ENCODE measurements at places on chromosomes 11 and 22.

GRCh38 chr11:1140642-1141490, 16.9 kb upstream of the MUC5AC start:
- no peak for DNase-seq

DNA sequence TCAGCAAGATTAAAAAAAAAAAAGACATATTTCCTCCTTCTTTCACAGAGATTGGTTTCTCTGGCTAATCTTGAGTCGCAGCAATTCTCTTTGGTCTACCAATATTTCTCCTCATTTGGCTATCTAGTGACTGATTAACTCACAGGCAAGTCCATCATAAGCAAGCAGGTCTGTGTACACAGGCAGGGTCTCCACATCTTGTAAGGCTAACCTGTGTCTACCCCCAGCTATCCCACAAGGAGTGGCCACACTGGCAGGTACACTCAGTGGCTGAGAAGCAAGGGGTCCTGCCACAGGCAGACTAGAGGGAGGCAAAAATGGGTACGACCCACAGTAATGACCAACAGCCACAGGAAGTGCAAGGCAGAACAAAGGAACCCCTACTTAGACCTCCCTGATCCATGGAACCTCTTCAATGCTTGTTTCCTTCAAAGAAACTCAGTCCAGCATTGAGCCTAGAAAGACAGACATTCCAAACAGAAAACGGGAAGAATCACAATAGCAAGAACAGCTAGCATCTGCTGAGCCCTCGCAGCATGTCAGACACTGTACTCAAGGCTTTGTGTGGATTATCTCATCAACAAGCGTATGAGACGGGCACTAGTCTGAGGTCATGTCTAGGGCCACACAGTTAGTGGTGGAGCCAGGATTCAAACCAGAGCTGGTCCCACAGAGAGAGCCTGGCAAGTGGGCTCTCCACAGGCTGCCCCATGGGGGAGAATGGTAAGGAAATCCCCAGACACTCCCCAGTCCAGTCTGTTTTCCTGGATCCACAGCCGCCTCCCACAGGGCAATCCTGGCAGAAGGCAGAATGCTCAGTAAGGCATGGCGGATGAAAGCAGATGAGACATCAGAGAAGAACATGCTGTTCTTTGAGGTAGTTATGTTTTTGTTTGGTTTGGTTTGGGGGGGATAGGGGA, 34.3 kb downstream of the PLEKHA7 start:
- DNase-seq = no peak

- DNase-seq = peak; percentile 58
Observed at GRCh38 chr11:118565051-118565450, 680 bp downstream of the IFT46 start.

- no peak for DNase-seq
Observed at GRCh38 chr11:20088397-20089225, 71.7 kb downstream of the DBX1 start.

- DNase-seq = no peak
Observed at GRCh38 chr11:96213500-96213899, 129.5 kb downstream of the MAML2 start.

DNA sequence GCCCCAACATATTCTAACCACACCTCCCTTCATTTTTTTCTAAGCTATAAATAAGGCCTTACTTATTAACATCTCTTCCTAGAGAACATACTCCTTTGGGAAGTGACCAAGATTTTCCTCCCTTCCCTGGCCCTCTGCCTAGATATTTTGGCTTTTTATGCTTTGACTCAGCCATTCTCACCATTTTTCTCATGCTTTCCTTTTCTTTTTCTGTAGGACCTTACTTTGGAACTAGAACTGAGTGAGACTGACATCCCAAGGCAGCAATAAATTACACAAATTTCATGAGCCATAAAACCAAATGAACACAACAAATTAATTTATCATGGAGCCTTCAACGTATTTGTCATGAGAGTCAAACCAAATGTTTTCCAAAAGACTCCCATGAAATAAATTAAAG, 142.7 kb upstream of the CTSC start:
- no peak for DNase-seq

DNA sequence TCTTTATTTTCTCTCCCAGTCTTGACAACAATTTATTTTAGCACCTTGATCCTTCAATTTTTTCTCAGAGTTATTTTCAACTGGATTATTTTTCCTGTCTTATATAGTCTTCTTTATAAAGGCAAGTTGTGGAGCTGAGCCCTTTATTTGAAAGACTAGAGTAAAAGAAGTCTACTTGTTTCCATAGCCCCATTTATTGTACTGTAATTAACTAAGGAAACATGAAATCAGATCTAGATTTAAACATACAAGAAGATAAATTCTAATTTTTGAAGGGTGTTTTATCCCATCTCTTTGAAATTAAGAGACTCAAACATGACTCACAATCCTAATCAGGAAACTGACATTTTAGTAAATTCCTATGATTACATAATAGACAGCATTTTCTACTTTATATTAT, 2421.8 kb downstream of the LRRC4C start:
- no peak for DNase-seq

GRCh38 chr11:56093008-56093407, at the start of gene OR8I2:
OR8I2 (plus strand) TSS chr11:56093308; CDS start chr11:56093308, 0 bp downstream.
- DNase-seq = no peak

DNA sequence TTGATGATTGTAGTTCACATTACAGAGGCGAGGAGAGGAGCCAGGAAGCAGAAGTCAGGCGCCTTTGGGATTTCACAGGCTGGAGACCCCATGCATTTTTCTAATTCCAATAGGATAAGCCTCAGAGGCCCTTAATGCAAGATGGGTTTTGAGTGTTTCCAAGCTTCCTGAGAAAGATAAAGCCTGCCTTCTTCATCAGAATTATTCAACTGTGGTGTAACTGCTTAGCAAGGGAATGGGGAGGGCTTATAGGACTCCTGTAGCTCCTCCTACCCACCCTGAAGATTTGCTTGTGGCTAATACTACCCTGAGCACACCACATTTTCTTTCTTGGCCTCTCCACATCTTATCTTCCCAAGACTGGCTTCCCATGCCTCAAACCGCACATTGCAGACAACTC, 151.1 kb upstream of the ISX start:
- DNase-seq = no peak

DNA sequence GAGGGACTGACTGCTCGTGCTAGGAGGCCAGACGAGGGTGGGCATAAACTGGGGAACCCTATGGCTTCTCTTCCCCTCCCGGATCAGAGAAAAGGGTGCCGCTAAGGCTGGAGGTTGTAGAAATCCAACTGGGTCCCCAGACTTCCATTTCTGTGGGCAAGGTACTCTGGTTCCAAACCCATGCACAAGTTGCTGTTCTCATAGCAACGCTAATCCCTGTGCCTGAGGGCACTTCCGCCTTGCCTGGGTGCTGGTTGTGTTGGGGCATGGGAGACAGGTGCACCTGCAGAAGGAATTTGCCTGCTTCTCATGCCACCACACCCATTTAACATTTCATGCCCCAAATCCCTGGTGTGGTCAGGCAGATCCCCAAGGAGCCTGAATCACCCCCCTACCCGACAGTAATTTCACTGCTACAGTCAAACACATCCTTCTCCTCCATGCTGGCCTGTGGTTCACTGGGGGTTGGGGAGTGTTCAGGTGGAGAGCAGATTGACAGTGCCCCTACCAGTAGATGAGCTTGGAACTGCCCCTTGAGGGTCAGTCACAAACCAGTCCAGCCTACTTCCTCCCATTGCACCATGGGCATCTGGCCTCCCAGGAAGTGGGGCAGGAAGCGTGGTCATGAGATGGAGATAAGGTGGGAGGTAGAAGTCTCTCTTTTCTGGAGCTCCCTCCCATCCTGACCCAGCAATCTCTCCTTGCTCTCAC, 1.2 kb downstream of the C2CD2L start:
- no peak for DNase-seq

DNA sequence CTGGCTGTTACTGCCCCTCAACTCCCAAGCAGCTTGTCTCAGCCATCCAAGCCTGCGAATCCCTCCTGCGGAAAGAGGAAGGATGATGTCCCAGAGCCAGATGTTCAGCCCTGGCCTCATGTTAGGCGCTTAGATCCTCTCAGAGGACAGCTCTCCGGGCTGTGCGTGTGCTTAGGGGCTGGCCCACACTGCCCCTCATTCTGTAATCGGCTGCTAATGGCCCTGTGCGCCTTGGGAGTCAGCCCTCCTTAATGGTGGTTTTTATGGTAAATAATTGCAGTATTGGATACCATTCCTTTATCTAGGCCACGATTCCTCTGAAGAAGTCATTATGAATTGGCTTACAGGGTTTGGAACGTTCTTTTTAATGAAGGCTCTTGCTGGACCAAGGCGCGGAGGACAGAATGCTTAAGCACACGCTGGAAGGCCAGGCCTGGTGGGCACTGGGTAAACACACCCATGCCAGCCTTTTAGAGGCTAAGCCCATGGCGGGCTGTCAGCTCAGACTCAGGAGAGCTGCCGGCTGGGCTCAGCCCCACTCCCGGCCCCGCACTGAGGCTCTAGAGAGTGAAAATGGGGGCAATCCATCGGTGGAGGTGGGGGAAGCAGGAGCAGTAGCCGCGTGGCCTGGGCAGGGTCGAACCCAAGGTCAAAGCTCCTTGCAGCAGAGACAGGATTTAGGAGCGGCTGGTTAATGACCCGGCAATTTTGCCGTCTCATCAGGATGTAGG, 1157.5 kb downstream of the BRD1 start:
- DNase-seq = no peak

- no peak for DNase-seq
Observed at GRCh38 chr22:40183029-40183581, 5.4 kb downstream of the TNRC6B start.

- no peak for DNase-seq
Observed at GRCh38 chr22:24271386-24271854, 789 bp downstream of the SPECC1L start.

DNA sequence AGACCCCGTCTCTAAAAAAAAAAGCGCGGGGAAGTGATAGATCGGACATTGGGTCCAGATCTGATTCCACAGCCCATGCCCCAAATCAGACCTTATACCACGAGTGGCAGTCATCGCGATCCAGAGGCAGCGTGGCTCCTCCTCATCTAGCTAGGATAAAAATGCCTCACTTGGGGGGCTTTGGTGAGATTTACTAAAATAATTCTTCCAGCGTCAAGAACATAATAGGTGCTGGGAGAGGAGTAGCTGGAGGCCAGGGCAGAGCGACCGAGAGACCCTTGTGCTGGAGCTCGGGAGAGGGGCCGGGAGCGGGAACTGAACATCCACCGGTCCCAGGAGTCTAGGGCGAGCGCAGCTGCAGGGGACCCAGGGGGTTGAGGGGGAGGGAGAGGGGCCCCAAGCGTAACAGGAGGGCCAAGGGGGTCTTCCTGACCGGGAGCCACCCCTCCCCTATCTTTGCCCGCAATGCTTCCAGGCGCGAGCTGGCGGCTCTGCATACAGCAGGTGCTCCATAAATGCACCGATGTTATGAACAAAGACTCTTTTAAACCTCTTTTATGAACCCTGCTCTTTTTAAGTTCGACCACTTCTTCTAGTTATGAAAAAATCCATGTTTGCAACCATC, 823 bp upstream of the CPT1A start:
- no peak for DNase-seq

- DNase-seq = no peak
Observed at GRCh38 chr11:86070142-86071056, 1.5 kb upstream of the PICALM start.

DNA sequence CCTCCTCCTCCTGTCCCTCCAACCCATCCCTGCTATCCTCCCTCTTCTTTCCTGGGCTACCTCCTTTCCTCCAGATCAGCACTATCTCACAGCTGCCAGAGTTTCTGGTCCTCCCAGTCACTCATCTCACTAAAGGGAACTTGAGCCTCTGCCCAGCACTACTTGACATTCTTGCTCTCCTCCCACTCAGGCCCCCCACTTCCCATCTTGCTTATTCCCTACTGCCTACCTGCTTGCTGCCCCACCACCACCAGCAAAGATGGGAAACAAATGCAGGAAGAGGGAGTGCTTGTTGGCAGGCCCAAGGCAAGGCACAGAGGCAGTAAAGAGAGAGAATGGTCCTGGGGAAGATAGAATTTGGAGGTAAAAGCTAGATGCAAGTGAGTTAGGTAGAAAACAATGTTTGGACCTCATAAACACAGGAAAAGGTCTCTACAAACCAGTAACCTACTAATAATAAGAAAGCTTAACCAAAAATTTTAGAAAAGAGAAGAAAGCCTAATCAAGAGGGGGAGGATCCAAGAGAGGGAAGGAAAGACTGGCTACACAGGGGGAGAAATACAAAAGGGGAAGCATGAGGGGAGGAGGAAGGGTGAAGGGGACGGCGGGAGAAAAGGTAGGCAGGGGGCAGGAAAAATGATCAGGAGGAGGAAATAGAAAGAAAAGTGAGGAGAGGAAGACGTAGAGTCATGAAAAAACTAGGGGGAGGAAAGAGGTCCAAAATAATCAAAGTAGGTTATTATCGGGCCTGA, 63.6 kb downstream of the PAK1 start:
- DNase-seq = no peak

DNA sequence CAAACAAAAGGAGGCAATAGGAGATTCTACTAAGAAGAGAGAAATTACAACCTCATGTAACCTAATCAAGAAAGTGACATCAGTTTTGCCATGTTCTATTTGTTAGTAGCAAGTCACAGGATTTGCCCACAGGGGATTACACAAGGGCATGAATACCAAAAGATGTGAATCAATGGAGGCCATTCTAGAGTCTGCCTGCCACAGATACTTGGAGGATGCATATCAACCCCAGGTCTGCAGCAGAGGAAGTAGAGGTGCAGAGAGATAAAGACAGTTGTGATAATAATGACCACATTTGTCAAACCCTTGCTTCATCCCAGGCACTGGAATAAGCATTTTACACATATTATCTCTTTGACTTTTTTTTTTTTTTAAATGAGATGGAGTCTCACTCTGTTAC, 2.4 kb upstream of the ASCC2 start:
- DNase-seq = no peak

GRCh38 chr11:107801641-107802040, 56.9 kb downstream of the SLC35F2 start:
- no peak for DNase-seq

GRCh38 chr11:66494935-66495334, 14.7 kb downstream of the DPP3 start:
- DNase-seq = no peak

- DNase-seq = peak; percentile 71
Observed at GRCh38 chr11:24634606-24635160, 137.8 kb downstream of the LUZP2 start.
